ENCODE measurements at places on chromosomes 2 and 18. TPM values are rescaled to one million over a fixed set of nuclear protein-coding genes. Genes with fewer than 3 reads are reported as not detected.

GRCh38 chr18:23194997-23195957 lies 60.0 kb downstream of the CABLES1 start:
- no peak overlapping the region for H3K4me3 ChIP-seq
- DNase-seq: no peak
- no peaks in the 10 kb centered on the region for H3K36me3 ChIP-seq

Gene VIT
- polyA plus RNA-seq: 7.2 TPM

GRCh38 chr2:190304404-190304803 lies 15.2 kb downstream of the HIBCH start:
- H3K27ac ChIP-seq: no peak overlapping the region
- no peaks in the 10 kb centered on the region for H3K36me3 ChIP-seq
- no peak overlapping the region for H3K4me3 ChIP-seq

Gene C2orf81
- 23.1 TPM for polyA plus RNA-seq

DNA sequence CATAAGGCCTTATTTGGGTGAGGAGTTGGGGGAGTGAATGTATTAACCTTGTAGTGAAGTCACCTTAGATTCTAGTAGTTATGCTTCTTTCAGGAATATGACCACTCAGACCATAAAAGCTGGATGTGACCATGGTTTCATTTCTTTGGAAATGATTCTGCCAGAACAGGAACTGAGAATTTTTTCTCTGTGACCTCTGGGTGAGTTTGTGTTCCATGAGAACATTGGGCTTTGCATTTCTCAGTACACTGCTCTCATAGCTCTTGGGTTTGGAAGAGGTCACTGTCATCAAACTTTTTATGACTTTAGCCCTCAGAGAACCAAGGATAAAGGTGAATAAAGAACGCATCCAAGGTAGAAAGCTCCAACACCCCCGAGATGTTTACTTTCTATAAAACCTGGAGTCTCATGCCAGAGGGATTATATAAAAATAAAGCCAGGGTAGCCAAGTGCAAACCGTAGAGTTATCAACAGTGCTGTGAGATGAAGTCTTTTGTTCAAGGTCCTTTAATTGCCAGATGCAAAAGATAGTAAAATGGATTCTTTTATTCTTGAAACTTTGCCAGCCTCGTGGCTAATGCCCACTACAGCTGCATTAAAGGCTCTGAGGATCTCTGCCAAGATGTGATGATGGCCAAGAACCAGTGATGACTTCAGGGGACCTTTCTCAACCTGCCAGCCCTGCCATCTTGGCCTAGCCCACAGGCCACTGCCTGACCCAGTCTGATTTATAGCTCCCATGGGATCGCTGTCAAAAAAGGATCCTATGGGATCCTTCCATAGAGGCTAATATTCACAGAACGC lies 27.8 kb upstream of the MAT2A start:
- peaks cover 16% of the 10 kb centered on the region for H3K4me1 ChIP-seq
- no peaks in the 10 kb centered on the region for H3K27me3 ChIP-seq
- no peaks in the 10 kb centered on the region for H3K36me3 ChIP-seq
- H3K27ac ChIP-seq: peak overlapping the region; percentile 17

Gene SERPINE2
- polyA plus RNA-seq: 145 TPM

All from testis (tissue), 5 donors.